CD8-positive, alpha-beta T cell (primary cell): ENCODE measurements at places on chromosomes 3 and 15. TPM values are rescaled to one million over a fixed set of nuclear protein-coding genes. Genes with fewer than 3 reads are reported as not detected.

GRCh38 chr3:11671648-11672100 is 28.0 kb upstream of the VGLL4 start:
- DNase-seq: no peak

DNA sequence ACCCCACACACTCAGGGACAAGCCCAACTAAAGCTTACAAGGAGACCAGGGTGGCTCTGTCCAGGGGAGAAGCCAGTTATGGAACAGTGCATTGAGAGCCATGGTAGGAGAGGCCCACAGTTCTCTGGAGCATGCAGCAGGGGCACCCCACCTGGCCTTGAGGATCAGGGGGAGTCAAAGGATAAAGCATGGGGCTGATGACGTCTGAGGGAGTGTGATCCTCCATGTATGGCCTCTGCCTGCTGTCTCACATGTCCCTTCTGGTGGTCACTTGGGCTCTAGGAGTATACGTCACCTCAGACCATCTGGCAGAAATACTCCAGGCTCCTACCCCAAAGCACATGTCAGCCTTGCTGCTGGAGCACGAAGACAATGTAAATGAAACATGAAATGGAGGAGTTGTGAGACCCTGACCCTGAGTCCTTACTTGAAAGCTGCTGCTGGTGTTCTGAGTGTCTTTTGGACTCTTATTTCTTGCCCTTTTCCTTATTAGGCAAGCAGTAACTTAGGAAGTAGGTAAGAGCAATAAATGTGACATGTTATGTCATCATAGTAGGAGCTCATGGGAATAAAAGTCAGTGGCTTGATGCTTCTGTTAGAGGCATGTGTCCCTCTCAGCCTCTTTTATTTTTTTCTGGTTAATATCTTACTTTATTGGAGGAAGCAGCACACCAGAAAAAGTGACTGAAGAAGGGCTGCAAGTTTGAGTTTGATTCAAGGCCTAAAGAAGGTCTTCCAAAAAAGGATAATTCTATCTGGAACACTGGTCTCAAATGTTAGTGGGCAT is 15.5 kb downstream of the SRPRB start:
- no peak for DNase-seq

- no peak for DNase-seq
Measured at GRCh38 chr3:69338911-69339310, 47.0 kb downstream of the FRMD4B start.

DNA sequence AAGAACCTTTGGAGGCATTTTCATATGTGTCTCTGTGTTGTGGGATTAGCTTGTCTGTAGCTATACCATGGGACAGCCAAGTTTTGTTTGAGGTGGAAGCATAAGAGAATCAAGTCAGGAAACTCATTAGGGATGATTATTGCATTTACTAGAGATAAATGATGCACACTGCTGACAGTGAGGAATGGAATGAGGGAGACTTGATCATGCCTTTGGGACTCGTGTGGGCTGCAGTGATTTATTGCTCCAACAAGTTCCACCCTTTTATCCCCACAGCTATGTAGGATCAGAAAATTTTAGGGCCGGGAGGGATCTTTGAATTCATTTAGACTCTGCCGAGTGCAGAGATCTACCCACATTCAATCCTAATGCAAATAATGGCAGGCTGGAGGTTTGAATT is 16.3 kb downstream of the ZNF385D start:
- DNase-seq: no peak

DNA sequence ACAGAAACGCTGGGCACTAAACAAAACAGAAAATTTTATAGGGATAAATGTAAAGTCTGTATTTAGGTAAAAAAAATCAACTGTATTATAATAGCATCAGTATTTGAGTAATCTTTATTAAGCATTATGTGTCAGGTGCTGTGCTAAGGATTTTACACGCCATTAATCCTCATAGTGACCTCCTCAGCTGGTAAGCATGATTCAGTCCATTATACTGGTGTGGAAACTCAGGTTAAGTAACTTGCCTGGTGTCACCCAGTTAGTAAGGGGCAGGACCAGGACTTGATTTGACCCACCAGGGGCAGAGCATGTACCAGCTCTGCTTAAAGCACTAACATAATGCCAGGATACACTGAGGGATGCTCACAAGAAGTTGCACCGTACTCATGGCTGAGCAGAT is 4.8 kb downstream of the MYO5C start:
- no peak for DNase-seq

DNA sequence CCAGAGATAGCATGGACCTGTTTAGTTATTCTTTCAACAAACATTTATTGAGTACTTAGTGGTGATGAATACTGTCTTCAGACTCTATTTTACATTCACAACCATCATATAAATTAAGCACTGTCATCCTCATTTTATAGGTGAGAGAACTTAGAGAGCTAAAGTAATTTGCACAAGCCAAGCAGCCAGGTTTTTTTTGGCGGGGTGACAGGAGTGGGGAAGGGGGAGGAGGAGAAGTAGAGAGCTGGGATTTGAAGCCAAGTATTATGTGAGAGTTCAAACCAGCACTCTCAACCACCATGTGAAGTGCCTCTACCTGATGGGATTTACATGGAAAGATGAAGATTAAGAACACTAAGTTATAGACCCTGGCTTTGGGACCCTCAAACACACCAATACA is 547.4 kb upstream of the IL12A start:
- DNase-seq: no peak

CDCP1 gene
- not detected for total RNA-seq

JMJD7 gene
- 38.3 TPM for total RNA-seq

IGSF11 gene
- 0.86 TPM for total RNA-seq

CCDC54 gene
- not detected for total RNA-seq

- DNase-seq: no peak
Measured at GRCh38 chr3:72240531-72240930, 455.6 kb upstream of the PROK2 start.

GRCh38 chr15:83866692-83867091 is 212.8 kb downstream of the ADAMTSL3 start:
- no peak for DNase-seq

- DNase-seq: no peak
Measured at GRCh38 chr15:81308260-81308659, 15.7 kb downstream of the STARD5 start.

GRCh38 chr15:64348455-64348854 is 7.5 kb downstream of the CSNK1G1 start:
- DNase-seq: no peak

AMIGO3 gene
- 1.5 TPM for total RNA-seq

DNA sequence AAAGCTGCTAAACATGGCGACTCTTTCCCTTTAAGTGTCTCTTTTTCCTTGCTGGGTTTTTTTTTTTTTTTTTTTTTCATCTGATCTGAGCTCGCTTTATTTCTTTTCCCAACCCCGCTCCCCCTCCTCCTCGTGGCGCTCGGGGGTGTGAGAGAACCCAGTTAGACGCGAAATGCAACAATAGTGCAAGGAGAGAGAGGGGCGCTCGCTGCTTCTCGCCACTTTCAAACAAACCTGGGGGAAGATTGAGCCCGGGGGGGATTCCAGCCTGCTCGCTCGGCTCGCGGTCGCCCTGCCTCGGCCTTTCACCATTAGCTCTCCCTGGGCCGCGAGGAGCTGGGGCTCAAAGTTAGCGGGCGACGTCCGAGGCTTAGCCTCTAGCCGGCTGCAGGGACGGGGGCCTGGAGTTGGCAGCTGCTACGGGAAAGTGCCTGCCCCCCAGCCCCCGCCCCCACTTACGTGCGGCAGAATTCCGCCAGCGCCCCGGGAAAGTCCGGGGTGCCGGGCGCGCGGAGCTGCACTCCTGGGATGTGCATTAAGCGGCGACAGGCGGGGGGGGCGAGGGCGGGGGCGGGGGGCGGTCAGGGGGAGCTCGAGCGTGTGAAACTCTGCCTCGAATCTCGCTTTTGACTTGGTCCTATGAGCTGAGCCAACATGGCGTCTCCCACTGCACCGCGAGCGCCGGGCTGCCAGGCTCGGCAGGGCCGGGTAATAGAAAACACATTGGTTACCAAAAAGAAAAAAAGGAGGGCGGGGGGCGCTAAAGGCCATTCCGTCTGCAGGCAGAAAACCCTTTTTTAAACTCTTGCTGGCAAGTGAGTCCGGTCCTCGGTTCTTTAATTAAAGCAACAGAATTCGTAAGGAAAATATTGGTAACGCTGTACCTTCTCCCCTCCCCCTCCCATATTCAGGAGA is 10.4 kb downstream of the NR2F2 start:
- no peak for DNase-seq

DNA sequence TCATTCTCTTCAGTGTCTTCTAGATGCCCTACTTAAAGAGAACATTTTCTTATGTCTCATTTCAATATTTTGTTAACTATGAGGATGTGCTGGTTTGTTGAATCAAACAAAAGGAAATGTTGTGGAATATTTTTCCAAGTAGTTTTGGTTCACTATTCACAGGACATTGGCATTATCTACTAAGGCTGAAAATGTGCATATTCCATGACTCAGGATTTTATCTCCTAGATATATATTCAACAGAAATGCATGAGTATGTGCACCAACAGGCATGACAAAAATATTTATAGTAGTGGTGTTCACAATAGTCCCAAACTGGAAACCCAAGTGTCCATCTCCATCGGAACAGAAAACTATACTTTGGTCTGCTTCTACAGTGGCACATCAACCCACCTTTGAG is 16.7 kb upstream of the NR1I2 start:
- DNase-seq: no peak
